ENCODE measurements at places on chromosomes 3 and 15. TPM values are rescaled to one million over a fixed set of nuclear protein-coding genes. Genes with fewer than 3 reads are reported as not detected.

DNA sequence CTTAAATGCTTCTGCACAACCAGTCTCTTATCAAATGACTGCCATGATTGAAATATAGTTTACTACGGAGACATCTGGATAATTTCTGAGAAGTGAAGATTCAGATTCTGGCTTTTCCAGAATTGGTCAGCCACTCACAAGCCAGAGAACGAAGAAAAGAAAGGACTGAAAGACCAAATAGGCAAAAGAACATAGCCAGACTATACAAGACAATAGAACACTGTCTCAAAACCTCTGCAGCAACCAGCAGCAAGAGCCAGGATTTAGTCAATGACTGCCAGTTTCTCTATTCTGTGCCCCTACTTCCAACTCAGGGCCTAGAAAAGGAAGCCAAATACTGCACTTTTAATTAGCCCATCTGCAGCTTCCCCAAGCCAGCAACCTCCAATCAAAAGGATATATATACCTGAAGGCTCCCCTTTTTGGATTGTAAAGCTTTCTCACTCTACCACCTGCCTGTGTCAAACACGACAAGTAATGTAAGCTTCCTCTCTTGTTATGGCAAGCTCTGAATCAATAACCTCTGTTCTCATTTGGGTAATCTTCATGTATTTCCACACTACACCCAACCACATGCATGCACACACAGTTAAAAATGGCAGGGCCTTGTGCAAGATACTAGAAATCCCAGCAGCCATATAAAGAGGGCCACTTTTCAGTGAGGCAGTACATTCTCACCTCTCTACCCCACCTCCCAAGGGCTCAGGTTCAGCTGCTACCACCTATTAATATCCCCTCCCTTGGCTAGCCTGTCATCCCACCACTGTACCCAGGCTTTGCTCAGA lies 97.1 kb downstream of the ERC2 start:
- DNase-seq = no peak

RPLP1 gene
- total RNA-seq = 1,115 TPM

DNA sequence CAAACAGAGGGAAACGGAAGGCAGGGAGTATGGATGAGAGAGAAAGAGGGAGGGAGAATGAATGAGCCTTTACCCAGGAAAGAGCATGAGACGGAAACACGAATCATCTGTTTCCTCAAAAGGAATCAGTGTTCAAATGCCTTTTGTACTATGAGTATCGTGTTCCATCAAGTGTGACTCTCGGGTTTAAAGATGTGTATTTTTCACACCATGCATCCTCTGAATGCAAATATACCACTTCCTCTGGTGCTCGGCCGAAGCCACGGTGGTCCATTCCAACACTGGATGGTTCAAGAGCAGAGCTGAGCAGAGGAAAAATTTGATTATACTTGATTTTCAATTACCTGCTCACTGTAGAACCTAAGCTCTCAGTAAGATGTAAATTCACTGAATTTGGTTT lies 505.1 kb downstream of the MECOM start:
- no peak for DNase-seq

- DNase-seq = no peak
These were observed 631.5 kb downstream of the PYDC2 start for GRCh38 chr3:192092388-192093005.

GRCh38 chr15:75677465-75678323 lies 30.0 kb downstream of the SNX33 start:
- DNase-seq = no peak

ABHD17C gene
- total RNA-seq = 20.6 TPM

DNA sequence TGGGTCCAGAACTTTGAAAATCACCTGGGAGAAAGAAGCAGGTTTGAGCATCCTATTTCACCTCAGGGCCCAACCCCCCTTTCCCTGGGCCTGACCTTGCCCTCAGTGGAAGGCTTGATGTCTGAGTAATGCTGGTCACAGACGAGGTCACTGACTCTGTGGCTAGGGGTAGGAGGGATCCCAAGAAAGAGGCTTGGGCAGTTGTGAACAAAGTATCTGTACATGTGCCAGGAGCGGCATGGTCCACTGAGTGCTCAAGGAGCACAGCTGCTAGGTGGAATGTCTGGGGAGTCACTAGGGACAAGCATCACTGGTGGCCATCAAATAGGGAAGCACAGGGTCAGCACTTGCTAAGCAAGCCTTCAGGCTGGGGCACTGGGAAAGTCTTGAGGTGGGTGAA lies 7.3 kb downstream of the CCDC71 start:
- DNase-seq = no peak

C15orf62 gene
- total RNA-seq = 1.8 TPM

GRCh38 chr15:66165856-66166255 lies 87.7 kb downstream of the MEGF11 start:
- no peak for DNase-seq

DNA sequence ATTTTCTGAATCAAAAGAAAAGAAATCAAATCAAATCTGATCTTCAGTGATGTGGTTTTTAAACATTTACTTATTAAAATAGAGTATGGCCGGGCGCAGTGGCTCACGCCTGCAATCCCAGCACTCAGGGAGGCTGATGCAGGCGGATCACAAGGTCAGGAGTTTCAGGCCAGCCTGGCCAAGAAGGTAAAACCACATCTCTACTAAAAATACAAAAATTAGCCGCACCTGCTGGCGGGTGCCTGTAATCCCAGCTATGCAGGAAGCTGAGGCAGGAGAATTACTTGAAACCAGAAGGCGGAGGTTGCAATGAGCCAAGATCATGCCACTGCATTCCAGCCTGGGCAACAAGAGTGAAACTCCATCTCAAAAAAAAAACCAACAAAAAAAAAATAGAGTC lies 169.1 kb downstream of the ULK4 start:
- no peak for DNase-seq

- no peak for DNase-seq
These were observed 54.2 kb upstream of the CGNL1 start for GRCh38 chr15:57321973-57322601.

DNA sequence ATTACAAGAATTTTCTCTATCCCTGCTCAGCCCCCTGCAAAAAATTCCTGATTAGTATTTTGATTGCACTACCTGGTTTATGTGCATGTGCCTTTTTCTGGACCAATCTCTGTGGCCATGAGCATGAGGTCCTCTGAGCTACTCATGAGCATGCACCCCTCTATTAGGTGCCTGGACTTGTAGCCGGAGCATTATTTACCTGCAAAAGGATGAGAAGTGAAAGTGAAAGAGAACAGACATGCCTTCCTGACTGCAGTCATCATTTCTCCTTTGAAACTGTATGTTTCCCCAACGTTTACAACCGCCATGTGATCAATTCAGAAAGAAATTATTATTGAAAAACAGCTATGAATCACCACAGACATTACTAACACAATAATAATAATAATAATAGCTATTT lies 1008.8 kb downstream of the ROBO2 start:
- DNase-seq = no peak

CACNA1D gene
- 6.3 TPM for total RNA-seq

UROC1 gene
- not detected for total RNA-seq

CLCN2 gene
- 22.4 TPM for total RNA-seq

DNA sequence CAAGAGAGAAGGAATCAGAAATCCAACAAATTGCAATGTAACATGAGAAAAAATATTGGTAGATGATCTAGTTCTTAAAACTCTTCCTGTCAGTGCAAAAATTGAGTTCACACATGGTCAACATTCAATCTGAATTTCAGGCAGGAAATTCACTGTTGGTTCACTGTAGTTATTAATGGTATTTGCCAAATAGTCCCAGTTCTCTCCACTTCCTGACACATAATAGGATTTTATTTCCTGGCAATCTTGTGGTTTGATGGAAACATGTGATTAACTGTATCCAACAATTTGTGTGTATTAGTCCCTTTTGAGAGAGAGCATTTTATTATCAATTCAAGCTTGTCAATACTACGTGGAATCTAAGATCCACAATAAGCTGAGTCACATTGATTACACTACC lies 1103.1 kb downstream of the ROBO2 start:
- DNase-seq = no peak

ROBO1 gene
- 78.6 TPM for total RNA-seq

ZNF860 gene
- 2.2 TPM for total RNA-seq

Measured in progenitor cell of endocrine pancreas (in vitro differentiated cells).